Activated B cell treated with CpG ODN at 0.5 μM for 24 hours (primary cell): ENCODE measurements at places on chromosomes 6 and 20.

DNA sequence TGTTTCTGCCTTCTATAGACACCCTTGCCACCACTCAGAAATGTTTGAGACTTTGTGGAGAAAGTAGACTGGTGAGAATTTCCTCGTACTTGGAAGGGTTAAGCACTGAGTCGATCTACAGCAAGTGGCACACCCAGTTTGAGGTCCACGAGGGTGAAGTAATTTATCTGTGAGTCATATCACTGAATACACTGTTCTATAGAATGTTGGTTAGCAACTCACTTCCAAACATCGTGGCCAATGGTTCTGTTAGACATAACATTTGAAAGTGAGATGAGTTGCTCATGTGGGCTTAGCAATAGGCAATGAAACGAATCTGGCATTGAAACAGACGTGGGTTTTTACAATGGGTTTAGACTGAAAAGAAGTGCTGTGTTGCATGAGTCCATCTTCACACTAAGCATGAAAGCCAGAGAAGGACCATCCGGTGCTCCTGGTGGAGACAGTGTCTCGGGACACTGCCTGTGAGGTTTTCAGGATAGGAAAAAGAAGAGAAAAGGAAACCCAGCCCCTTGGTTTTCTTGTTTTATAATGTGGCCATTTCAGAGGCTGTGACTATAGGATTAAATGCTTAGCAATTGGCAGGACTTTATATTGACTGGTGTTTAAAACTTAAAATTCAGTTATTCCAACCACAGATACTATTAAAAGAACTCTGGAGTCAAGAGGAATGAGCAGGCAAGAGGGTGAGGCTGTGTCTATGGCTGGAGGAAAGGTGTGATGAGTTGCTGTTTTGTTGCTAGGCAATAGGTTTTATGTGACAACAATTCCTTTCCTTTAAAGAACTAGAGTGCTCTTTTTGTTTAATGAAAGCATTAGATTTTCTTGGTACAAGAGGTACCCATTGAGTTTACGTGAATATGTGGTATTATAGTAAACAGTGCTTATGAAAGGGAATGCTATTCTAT lies 31.0 kb upstream of the EZR start:
- H3K36me3 ChIP-seq, result no peaks in the 10 kb centered on the region
- H3K27me3 ChIP-seq, result no peaks in the 10 kb centered on the region
- DNase-seq, result no peak
- peaks cover 27% of the 10 kb centered on the region for H3K4me1 ChIP-seq
- H3K4me3 ChIP-seq, result peak overlapping the region; percentile 12
- H3K27ac ChIP-seq, result peak overlapping the region; percentile 93

DNA sequence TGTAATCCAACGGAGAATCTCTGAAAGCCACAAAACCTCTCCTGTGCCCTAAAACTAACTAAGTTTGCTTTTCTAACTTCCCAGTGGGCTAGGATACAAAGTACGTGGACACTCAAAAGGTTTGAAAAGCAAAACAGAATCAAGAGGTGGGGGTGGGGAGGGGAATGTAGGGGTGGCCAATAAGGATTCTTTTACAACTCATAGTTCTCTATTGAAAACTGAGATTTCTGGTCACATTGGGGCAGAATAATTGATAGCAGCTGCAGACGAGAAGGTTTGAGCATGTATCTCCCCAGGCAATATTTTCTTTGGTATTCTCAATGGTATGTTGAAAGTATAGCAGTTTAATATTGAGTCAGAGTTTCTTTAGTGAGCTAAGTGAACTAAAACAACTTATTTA lies 376.7 kb upstream of the CITED2 start:
- H3K27me3 ChIP-seq, result peaks cover 4% of the 10 kb centered on the region
- H3K4me3 ChIP-seq, result no peak overlapping the region
- no peak overlapping the region for H3K27ac ChIP-seq

GRCh38 chr6:31680226-31681134 lies at the start of gene LY6G5C:
Gene LY6G5C (minus strand): TSS chr6:31681067. CDS start chr6:31680373, 694 bp downstream.
- peaks cover 4% of the 10 kb centered on the region for H3K36me3 ChIP-seq
- DNase-seq, result peak; percentile 46
- no peaks in the 10 kb centered on the region for H3K27me3 ChIP-seq

DNA sequence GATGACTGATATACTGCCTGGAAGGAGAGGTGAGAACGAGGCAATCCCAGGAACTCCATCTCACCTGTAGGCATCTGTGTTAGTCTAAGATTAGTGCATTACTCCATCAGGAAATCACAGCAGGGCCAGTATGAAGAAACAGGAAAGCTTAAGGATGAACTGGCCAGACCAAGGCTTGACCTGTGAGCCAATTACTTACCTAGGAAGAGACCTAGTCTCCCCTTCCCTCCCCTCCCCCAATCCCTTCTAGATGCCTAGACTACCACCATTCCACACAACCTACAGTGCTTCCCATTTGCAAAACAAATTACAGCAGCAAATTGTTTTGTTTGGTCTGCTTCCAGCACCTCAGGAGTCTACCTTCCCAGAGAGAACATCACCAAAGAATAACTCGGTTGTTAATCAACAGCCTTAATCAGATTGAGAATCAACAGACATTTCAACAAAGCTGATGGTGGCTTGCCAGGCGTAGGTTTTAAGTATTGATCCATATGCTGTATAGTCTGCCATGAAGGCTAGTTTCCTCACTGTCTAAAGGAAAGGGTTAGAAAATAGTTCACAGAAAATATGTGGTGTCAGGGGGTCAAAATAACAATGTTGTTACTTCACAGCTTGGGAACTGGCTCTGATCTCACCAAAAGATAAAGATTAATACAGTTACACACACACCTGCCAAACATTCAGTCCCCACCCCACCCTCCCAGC lies 10.1 kb downstream of the PKHD1 start:
- DNase-seq, result no peak
- H3K36me3 ChIP-seq, result no peaks in the 10 kb centered on the region
- H3K4me1 ChIP-seq, result no peaks in the 10 kb centered on the region
- H3K27me3 ChIP-seq, result peaks cover 3% of the 10 kb centered on the region
- no peak overlapping the region for H3K4me3 ChIP-seq
- no peak overlapping the region for H3K27ac ChIP-seq

GRCh38 chr6:90787446-90787845 lies 200.6 kb upstream of the MAP3K7 start:
- peaks cover 3% of the 10 kb centered on the region for H3K27me3 ChIP-seq
- no peaks in the 10 kb centered on the region for H3K4me1 ChIP-seq
- H3K36me3 ChIP-seq, result no peaks in the 10 kb centered on the region
- no peak overlapping the region for H3K4me3 ChIP-seq

- H3K36me3 ChIP-seq, result no peaks in the 10 kb centered on the region
- H3K4me1 ChIP-seq, result no peaks in the 10 kb centered on the region
- no peak overlapping the region for H3K4me3 ChIP-seq
- no peaks in the 10 kb centered on the region for H3K27me3 ChIP-seq
Measured at GRCh38 chr6:94184666-94185464, 765.5 kb upstream of the EPHA7 start.

- DNase-seq, result no peak
- no peaks in the 10 kb centered on the region for H3K36me3 ChIP-seq
- H3K27ac ChIP-seq, result no peak overlapping the region
- H3K4me1 ChIP-seq, result no peaks in the 10 kb centered on the region
Measured at GRCh38 chr20:14384416-14385175, 47.2 kb upstream of the FLRT3 start.

DNA sequence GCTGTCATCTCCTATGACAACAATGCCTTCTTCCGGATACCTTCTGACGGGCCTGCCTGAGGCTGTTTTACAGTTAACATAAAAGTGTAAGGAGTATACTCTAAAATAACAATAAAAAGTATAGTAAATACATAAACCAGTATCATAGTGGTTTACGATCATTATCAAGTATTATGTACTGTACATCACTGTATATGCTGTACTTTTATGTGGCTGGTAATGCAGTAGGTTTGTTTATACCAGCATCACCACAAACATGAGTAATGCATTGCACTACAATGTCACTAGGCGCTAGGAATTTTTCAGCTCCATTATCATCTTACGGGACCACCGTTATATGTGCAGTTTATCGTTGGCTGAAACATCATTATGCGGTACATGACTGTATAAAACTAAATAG lies 76.5 kb downstream of the VEGFA start:
- H3K27ac ChIP-seq, result no peak overlapping the region
- H3K4me1 ChIP-seq, result no peaks in the 10 kb centered on the region
- no peak for DNase-seq
- H3K27me3 ChIP-seq, result peaks cover 10% of the 10 kb centered on the region

DNA sequence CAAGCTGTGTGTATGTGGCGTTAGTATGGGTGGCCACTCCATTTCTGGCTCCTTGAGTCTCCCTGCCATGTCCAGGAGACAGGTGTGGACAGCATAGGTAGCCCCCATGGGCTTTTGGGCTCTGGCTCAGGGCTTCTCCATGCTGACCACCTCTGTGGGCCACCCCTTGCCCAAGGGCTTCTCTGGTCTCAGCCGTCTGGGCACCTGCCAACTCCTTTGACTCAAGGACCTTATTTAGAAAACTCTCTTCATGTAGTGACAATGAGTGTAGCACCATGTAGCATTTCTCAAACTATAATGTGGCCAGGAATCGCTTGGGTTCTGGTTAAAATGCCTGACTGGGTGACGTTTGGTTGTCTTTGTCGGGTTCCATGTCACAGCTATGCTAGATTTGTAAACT lies 5.1 kb upstream of the GTSF1L start:
- H3K4me3 ChIP-seq, result no peak overlapping the region
- peaks cover 58% of the 10 kb centered on the region for H3K4me1 ChIP-seq
- no peaks in the 10 kb centered on the region for H3K36me3 ChIP-seq
- H3K27ac ChIP-seq, result no peak overlapping the region

GRCh38 chr6:399785-400534 lies 8.4 kb downstream of the IRF4 start:
- H3K4me3 ChIP-seq, result peak overlapping the region; percentile 29
- no peaks in the 10 kb centered on the region for H3K27me3 ChIP-seq
- peaks cover 93% of the 10 kb centered on the region for H3K36me3 ChIP-seq
- peak overlapping the region; percentile 69 for H3K27ac ChIP-seq
- no peak for DNase-seq

DNA sequence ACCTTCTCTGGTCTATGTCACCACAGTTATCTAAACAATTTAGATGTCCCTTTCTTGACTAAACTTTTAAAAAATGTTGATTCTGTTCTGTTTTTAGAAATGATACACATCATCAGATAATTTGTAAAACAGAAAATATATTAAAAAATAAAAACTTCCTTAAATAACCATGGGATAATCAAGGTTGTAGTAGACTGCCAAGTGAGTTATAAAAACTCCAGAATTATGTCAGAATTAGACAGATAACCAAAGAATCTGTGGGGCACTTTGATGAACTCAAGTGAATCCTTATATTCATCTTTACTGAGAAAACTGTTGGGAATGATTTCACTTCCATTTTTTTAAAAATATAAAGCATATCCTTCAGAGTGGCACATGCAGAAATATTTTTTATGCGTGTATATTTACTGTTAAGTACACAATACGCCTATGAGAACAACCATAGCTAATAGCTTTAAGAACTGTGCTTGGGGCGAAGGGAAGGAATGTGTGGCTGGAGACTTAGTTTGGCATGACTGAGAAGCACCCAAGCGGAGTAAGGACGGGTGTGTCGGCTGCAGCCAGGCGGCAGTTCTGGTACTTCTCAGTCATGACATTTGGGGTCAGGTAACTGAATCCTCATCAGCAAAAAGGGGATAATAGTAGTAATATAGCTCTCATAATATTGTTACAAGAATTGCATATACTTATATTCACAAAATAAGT lies 604.7 kb upstream of the CITED2 start:
- no peaks in the 10 kb centered on the region for H3K36me3 ChIP-seq
- peaks cover 5% of the 10 kb centered on the region for H3K27me3 ChIP-seq
- DNase-seq, result no peak
- H3K4me3 ChIP-seq, result no peak overlapping the region
- H3K4me1 ChIP-seq, result peaks cover 4% of the 10 kb centered on the region
- no peak overlapping the region for H3K27ac ChIP-seq

GRCh38 chr6:104541411-104541810 lies 318.3 kb downstream of the HACE1 start:
- no peak overlapping the region for H3K4me3 ChIP-seq
- H3K27ac ChIP-seq, result no peak overlapping the region
- H3K27me3 ChIP-seq, result no peaks in the 10 kb centered on the region

- H3K27me3 ChIP-seq, result no peaks in the 10 kb centered on the region
- H3K36me3 ChIP-seq, result no peaks in the 10 kb centered on the region
- peaks cover 64% of the 10 kb centered on the region for H3K4me1 ChIP-seq
- H3K27ac ChIP-seq, result peak overlapping the region; percentile 92
- DNase-seq, result no peak
- peak overlapping the region; percentile 70 for H3K4me3 ChIP-seq
Measured at GRCh38 chr6:13354331-13355042, 26.1 kb upstream of the TBC1D7 start.

DNA sequence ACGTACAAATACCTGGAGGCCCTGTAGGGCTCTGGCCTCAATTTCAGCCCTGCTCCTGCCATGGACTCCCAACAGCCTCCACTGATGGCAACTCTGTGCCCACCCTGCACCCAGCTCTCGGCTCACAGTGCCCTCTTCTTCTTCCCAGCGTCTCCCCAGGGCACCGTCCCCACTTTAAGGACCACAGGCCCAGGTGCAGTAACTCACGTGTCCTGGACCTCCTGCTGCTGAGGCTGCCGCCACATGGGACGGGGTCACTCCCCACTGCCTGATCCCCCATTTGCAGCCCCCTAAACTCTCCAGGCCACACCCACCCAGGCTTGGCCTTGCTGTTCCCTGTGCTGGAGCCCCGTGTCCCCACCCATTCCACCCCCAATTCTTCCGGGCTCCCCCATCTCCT lies 223.4 kb downstream of the PREX1 start:
- H3K27me3 ChIP-seq, result peaks cover 9% of the 10 kb centered on the region
- no peaks in the 10 kb centered on the region for H3K36me3 ChIP-seq
- peaks cover 2% of the 10 kb centered on the region for H3K4me1 ChIP-seq
- no peak for DNase-seq
- H3K27ac ChIP-seq, result no peak overlapping the region

DNA sequence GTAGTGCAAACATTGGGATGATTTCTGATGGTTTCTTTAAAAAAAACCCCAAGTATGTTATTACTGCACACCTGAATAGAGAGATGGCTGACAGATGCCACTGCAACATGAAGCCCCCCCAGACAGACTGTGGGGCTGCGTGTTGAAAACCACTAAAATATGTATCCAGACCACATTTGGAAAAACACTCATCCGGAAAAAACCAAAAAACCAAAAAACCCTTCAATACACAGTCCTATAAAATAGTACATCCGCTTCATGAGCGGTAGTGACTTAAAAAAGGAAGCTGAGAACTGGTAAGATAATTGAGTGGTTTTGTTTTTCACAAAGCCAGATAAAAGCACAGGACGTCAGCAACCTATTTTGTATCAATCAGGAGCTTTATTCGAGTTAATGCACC lies 47.1 kb upstream of the EDN3 start:
- no peak for DNase-seq
- H3K4me3 ChIP-seq, result no peak overlapping the region
- peak overlapping the region; percentile 32 for H3K27ac ChIP-seq
- H3K4me1 ChIP-seq, result peaks cover 23% of the 10 kb centered on the region
- H3K36me3 ChIP-seq, result peaks cover 29% of the 10 kb centered on the region
- H3K27me3 ChIP-seq, result no peaks in the 10 kb centered on the region

DNA sequence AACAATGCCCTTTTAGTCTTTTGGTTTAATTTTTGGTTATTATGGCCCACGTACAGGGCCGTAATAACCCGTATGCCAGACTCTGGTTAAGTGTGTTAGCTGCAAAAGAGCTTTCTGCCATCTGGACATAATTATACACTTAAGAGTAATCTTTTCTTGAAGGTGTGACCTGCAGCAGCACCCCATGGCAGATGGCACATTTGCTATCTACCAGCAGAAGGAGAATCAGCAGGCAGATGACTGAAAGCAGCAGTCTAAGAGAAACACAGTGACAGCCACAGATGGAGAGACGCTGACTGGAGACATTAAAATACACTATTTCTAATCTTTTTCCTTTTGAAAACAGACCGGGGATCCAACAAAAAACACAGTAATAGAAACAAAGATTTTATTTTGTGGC lies 18.7 kb downstream of the ASF1A start:
- no peaks in the 10 kb centered on the region for H3K4me1 ChIP-seq
- no peaks in the 10 kb centered on the region for H3K27me3 ChIP-seq
- no peak for DNase-seq
